Thymus (tissue), 14 donors: ENCODE measurements at places on chromosomes 3 and 15. TPM values are rescaled to one million over a fixed set of nuclear protein-coding genes. Genes with fewer than 3 reads are reported as not detected.
A peak's percentile ranks its signal among the peaks of the same experiment; 100 is the strongest.

DNA sequence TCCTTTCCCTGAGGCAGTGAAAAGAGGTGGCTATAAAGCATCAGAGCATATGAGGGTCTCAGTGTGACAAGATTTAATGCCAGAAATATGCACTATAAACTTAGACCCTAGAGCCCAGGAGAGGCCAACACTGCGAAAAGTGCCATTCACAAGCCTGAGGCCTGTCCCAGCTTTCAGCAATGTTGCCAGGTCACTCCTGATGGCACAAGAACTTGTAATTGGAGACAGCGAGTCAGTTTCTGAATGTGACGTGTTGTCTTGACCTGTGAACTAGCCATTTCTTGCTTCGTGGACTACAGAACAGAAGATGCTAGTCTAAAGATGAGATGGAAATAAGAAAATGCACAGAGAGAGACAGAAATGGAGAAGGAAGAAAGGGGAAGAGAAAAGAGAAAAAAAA lies 87.9 kb downstream of the WDR72 start:
- DNase-seq: no peak

- no peak for DNase-seq
These were observed 189.3 kb downstream of the OPA1 start for GRCh38 chr3:193782276-193782647.

GRCh38 chr3:43363621-43364266 lies 77.4 kb downstream of the SNRK start:
- DNase-seq: no peak

- peak; percentile 46 for DNase-seq
These were observed 383.1 kb upstream of the TPRG1 start for GRCh38 chr3:188788621-188789081.

DNA sequence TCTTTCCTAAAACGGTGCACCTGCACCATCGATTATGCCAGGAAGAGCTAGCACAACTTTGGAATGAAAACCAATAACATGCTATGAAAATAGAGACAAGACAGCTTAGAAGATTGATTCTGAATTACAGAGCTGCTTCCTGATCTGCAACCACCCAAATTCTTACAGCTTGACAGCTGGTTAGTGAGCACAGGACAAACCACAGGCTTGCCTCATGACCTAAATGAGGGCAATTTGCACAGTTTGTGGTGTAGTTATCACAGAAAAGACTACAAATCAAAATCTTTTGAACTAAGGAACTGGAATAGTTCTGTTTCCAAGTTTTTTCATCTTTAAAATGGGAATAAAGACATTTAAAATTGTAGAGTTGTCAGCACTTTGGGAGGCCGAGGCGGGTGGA lies 533.5 kb downstream of the NAALADL2 start:
- DNase-seq: no peak

DNA sequence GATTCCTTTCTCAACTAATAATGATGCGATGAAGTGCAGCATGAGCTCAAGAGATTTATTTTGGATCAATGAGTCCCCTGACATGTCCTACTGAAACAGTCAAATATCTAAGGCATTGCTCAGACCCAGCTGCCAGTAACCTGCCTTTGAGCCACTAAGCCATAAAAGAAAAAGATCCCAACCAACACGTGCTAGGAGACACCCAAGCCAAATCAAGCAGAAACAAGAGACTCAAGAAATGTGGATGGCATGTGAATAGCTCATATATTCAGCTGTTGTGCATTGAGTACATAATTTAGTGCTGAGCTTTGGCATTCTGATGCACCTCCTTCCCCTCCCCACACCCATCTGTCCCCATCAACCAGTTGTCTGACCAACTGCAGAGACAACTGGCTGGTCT lies 29.2 kb downstream of the GJD2 start:
- no peak for DNase-seq

DNA sequence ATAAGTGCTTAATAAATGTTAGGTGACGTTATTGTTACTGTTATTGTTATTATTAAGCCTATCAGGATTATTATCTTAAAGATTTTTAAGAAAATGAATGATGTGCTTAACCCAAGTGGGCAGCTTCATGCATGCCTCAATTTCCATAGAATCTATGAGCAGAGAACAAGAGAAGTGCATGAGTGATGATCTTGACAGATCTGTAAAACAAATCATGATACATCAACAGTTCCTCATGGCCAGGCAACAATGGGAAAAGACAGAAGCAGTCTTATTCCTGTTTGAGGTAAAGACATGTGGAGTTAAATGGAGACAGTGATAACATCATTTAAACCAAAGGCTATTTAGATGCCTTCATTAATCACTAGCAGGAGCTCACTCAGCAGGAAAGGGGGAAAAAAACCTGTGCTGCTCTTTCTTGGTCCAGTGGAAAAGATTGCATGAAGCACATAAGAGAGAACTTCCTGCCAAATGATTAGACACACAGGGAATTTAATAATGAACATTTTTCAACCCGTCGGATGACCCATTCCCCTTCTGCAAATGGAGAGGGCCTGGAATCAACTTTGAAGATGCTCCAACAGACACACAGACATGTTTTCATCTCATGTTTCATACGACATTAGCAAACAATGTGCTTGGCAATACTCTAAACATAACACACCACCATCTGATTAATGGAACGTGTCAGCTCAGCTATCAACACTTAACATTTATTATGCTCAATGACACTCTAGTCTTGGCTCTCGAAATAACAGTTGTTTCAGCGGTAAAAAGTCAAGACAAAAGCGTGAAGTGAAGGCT lies 212.2 kb upstream of the LRRN1 start:
- no peak for DNase-seq

GRCh38 chr3:45551214-45552010 lies 43.1 kb upstream of the LIMD1 start:
- DNase-seq: no peak

- no peak for DNase-seq
These were observed 414.9 kb downstream of the RBMS3 start for GRCh38 chr3:29695643-29696198.

GRCh38 chr3:16254916-16255315 lies 9.8 kb downstream of the DPH3 start:
- DNase-seq: peak; percentile 72

GRCh38 chr3:115494826-115495225 lies 128.5 kb upstream of the GAP43 start:
- no peak for DNase-seq

- DNase-seq: peak; percentile 65
These were observed 5.3 kb downstream of the CHST2 start for GRCh38 chr3:143124601-143125520.

DNA sequence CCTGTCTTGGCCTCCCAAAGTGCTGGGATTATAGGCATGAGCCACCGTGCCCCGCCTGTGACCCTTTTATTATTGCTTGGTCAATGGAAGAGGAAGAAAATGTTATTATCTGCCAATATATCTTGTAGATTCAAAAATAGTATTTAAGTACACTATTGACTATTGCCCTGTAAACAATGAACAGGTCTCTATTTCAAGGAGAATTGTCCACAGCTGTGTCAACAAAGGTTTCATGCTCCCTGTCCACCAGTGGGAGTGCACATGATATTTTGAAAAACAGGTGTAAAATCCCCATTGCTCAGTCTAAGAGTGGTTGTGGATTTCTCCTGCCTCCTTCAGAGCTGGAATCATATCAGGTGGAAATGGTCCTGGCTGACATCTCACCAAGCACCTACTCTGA lies 36.5 kb upstream of the IGF1R start:
- no peak for DNase-seq

DNA sequence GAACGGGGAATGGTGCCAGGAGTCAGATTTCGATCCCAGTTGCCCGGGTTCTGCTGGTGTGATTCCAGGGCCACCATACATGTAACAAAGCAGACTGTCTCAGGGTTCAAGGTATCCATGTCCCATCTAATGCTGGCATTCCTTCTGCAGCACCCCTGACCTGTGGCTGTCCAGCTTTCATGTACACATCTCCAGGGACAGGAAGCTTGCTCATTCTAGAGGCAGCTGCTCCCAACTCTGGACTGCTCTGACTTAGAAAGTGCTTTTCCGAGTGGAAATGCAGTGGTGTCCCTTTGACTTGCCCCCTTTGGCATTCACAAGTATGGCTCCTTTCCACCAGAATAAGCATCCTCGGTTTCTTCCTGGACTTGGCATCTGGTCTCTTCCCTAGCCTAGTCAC lies 30.9 kb downstream of the PML start:
- DNase-seq: no peak

GRCh38 chr3:24829629-24830229 lies 335.1 kb upstream of the THRB start:
- no peak for DNase-seq

NKTR gene
- 52.9 TPM for polyA plus RNA-seq

MASP1 gene
- 0.18 TPM for polyA plus RNA-seq

IL5RA gene
- 0.41 TPM for polyA plus RNA-seq

SAMMSON gene
- 0.05 TPM for polyA plus RNA-seq

AP4E1 gene
- polyA plus RNA-seq: 5.9 TPM

GP9 gene
- 0.02 TPM for polyA plus RNA-seq

TRAIP gene
- 2.4 TPM for polyA plus RNA-seq

SPTBN5 gene
- polyA plus RNA-seq: 1.6 TPM
